ENCODE measurements at places on chromosomes 16 and 17. TPM values are rescaled to one million over a fixed set of nuclear protein-coding genes. Genes with fewer than 3 reads are reported as not detected.
A peak's percentile ranks its signal among the peaks of the same experiment; 100 is the strongest.

CES1 gene
- not detected for total RNA-seq

SLC35G6 gene
- total RNA-seq, result 0.25 TPM

CCL4 gene
- total RNA-seq, result 63.9 TPM

DNA sequence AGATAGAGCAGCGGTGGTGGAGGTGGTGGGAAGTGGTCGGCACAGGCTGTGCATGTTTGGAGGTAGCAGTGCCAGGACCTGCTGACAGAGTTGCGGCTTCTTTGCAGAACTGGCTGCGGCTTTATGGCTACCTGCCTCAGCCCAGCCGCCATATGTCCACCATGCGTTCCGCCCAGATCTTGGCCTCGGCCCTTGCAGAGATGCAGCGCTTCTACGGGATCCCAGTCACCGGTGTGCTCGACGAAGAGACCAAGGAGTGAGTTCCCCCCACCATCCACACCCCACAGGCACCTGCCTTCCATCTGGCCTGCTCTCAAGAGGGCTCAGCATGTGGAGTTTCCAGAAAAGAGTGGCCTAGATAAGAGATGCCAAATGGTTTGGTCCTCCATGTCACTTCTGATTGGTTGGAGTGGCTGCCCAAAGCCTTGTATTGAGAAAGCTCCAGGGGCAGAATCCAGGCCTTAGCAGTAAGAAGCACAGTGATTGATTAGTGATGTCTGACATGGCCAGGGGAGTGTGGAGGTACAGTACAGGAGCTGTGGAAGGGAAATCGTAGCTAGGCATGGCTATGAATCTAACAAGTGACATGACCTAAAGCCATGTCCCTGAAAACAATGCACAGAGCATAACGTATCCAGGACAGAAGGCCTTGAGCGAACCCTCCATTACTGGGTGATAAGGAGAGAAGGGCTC lies 12.0 kb downstream of the MMP15 start:
- H3K4me1 ChIP-seq, result no peaks in the 10 kb centered on the region
- H3K36me3 ChIP-seq, result no peaks in the 10 kb centered on the region
- no peak overlapping the region for H3K27ac ChIP-seq
- no peaks in the 10 kb centered on the region for H3K27me3 ChIP-seq

GRCh38 chr17:30519707-30520106 lies 42.5 kb downstream of the GOSR1 start:
- H3K36me3 ChIP-seq, result peaks cover 17% of the 10 kb centered on the region
- H3K27me3 ChIP-seq, result no peaks in the 10 kb centered on the region
- no peak for DNase-seq
- peak overlapping the region; percentile 75 for H3K27ac ChIP-seq
- H3K4me3 ChIP-seq, result no peak overlapping the region

GRCh38 chr16:79918916-79919315 lies 318.4 kb upstream of the MAF start:
- no peaks in the 10 kb centered on the region for H3K27me3 ChIP-seq
- no peaks in the 10 kb centered on the region for H3K36me3 ChIP-seq
- no peak overlapping the region for H3K27ac ChIP-seq
- no peak for DNase-seq
- no peaks in the 10 kb centered on the region for H3K4me1 ChIP-seq

DNA sequence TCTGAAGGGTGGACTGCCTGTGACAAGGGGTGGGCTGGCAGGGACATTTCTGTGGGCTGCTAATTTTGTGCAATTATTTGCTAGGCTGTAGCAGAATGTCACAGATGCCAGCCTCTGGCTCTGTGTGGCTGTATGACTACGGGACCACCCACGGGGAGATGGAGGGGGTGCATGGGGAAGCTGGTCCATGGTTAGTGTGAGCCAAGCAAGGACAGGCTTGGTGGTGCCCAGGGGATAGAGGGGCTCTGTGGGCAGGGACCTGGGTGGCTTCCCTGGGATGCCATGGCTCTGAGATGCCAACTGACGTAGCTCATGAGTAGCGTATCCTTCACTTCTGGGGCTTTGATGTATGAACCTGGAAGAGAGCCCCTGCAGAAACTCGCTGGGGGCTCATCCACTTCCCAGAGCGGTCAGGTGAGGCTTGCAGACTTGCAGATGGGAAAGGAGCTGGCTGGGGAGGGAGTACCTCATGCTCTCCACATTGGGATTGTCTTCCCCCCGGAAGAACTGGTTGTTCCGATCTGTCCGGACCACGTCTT lies 87.2 kb downstream of the TBC1D16 start:
- H3K27ac ChIP-seq, result no peak overlapping the region
- H3K4me1 ChIP-seq, result no peaks in the 10 kb centered on the region
- no peak for DNase-seq
- H3K4me3 ChIP-seq, result no peak overlapping the region

DNA sequence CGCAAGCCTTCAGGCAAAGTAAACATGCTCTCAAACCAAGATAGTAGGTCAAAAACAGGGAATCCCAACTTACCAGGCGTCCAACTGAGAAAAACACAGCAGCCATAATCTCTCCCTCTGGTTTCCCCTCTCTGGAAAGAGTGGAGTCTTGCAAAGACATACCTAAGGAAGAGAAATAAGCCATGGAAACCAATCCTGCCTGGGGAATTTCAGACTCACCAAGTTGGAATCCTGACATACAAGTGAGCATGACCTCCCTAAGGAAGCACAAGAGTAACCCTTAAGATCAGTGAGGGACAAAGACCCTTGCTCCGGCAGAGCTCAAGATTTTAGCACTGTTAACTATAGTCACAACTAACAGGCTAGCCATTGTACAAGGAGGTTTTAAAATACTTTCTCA lies 4.1 kb downstream of the ZNF624 start:
- no peak overlapping the region for H3K4me3 ChIP-seq
- peaks cover 6% of the 10 kb centered on the region for H3K36me3 ChIP-seq
- H3K27me3 ChIP-seq, result no peaks in the 10 kb centered on the region
- DNase-seq, result no peak

- no peak overlapping the region for H3K4me3 ChIP-seq
- no peaks in the 10 kb centered on the region for H3K27me3 ChIP-seq
- peak overlapping the region; percentile 83 for H3K27ac ChIP-seq
- H3K4me1 ChIP-seq, result peaks cover 62% of the 10 kb centered on the region
- H3K36me3 ChIP-seq, result peaks cover 13% of the 10 kb centered on the region
- no peak for DNase-seq
Measured at GRCh38 chr16:48560692-48561091, 49.3 kb downstream of the N4BP1 start.

DNA sequence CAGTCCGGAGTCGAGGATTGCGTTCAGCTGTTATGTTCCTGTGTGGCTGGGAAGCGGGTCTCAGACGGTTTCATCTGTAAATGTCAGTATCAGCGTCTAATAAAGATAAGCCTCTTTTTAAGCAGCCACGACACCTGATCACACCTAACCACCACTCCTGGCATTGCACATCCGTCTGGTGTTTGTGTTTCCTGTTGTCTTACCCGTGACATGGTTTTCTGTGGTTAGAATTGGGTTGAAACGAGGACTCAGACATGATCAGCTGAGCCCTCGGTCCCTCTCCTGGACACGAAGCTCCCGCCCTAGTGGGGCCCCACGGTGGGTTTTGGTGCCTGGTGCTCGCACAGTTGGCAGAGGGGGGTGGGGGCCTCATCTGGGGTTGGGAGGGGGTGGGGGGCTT lies 18.3 kb downstream of the CPNE7 start:
- no peaks in the 10 kb centered on the region for H3K27me3 ChIP-seq
- H3K4me1 ChIP-seq, result peaks cover 12% of the 10 kb centered on the region
- no peaks in the 10 kb centered on the region for H3K36me3 ChIP-seq
- no peak overlapping the region for H3K4me3 ChIP-seq
- no peak for DNase-seq
- no peak overlapping the region for H3K27ac ChIP-seq

Measured in activated T-cell treated with anti-CD3 and anti-CD28 coated beads, Interleukin-2, amount 50 U/mL, for 72 hours (primary cell).